Stimulated activated naive B cell treated with anti-CD40 and anti-IgM and Interleukin-4, amounts not matched to agents 10 μg/mL and 1 μg/mL and 100 μg/mL, for 72 hours (primary cell): ENCODE measurements at places on chromosomes 5 and 9.

GRCh38 chr5:3149899-3150298, 398.4 kb upstream of the IRX2 start:
- no peak for DNase-seq

DNA sequence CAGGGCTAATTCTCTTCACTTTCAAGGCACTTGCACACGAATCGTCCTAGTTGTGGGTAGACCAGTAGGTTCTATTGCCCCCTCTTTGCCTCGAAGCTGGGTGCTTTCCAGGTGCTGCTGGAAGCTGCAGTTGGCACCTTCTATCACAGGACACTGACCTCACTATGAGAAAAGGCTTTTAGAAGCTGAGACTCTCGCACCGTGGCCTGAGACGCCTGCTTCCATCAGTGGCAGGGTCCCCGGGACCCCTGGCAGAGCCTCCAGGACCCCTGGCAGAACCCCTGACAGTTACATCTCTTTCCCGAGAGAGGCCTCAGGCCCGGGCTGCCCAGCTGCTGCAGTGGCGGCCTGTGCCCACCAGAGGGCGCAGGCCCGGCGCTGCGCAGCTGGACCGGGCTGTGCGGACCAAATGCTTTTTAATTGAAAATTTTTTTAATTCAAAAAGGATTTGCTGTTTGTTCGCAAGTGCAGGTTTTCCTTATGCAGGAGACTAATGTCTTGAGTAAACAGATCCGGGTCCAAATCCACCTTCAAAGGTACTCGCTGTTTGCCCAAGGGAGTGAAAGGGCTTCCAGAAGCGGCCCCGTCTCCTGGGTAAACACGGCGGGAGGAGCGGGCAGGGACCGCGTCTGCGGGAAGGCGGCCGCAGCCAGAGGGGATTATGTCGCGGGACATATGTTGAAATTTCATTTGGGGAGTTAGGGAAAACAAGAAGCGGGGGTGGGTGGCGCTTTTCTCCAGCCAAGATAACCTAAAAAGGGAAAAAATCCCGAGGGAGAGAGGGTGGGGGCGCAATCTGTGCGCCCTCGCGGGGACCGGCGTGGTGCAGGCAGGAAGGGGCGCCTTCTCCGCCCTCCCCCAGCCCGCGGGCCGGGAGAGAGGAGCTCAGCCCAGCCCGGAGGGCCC, 114.5 kb upstream of the LMX1B start:
- DNase-seq = peak; percentile 20

DNA sequence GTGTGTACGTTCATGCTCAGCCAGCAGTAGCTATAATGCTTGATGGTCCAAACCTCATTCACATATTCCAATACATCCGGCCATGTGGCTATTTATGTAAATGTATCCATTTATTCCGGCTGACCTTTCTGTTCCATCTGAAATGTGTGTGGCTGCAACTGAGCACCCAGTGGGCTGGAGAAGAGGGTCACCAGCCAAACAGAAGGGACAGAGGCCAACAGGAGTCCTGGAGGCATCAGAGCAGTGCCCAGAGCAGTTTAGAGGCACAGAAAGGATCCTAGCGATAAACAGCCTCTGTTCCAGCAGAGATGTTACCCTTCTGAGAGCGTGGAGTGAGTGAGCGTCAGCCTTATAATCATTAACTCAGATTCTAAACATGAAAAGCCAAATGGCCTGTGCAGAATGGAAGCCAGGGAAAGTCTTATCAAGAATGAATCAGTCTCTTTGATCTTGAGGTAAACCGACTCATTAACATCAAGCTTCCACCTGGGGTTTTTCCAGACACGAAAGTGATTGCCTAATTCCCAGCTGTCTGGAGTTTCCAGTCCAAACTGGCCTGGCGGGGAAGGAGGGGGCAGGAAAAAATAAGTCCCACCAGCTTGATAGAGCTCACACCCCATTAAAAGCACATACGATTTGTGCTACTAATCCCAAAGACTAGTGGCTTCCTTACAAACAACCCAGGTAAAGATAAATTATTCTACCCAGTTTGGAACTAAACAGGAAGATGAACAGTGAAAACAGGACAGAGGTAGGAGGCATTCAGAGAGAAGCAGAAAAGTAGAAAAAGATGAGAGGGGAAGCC, 55.7 kb downstream of the SUSD1 start:
- no peak for DNase-seq

- no peak for DNase-seq
Measured at GRCh38 chr5:56099346-56099745, 104.6 kb upstream of the IL6ST start.

DNA sequence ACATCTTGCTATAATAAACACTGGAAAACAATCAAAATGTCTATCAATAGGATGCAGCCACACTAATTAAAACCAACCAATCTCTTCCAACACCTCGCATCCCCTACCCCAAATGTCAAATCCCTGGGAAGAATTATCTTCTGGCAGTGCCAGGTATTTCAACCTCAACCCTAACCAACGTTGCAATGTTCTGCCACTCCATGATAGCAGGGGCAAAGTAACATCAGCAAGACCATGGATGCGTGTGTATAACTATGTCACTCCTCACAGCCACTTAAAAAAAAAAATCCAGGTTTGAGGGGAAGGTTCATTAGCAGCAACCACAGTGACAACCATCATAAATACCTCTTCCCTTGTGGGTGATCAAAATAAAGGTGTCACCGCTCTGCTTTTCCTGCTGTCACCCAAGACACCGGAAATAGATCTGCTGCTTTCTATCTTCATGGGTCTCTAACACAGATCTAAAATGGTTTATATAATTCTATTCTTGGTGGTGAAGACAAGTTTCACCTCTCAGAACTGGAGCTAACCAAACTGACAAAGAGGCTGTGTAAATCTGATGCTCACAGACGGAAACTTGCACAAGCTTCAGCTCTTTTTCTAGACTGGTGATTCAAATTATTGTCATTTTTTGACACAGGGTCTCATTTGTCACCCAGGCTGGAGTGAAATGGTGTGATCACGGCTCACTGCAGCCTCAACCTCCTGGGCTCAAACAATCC, 9.9 kb downstream of the HSPA9 start:
- no peak for DNase-seq

- DNase-seq = no peak
Measured at GRCh38 chr5:174752121-174752520, 27.7 kb downstream of the MSX2 start.

GRCh38 chr5:144798595-144798994, 627.9 kb downstream of the KCTD16 start:
- no peak for DNase-seq

- no peak for DNase-seq
Measured at GRCh38 chr9:75910731-75911130, 20.3 kb downstream of the PCSK5 start.

GRCh38 chr5:98935206-98935605, 6.4 kb upstream of the CHD1 start:
- no peak for DNase-seq

- peak; percentile 68 for DNase-seq
Measured at GRCh38 chr5:99004960-99005359, 76.2 kb upstream of the CHD1 start.

- DNase-seq = peak; percentile 25
Measured at GRCh38 chr9:130707225-130707976, 13.8 kb downstream of the EXOSC2 start.

DNA sequence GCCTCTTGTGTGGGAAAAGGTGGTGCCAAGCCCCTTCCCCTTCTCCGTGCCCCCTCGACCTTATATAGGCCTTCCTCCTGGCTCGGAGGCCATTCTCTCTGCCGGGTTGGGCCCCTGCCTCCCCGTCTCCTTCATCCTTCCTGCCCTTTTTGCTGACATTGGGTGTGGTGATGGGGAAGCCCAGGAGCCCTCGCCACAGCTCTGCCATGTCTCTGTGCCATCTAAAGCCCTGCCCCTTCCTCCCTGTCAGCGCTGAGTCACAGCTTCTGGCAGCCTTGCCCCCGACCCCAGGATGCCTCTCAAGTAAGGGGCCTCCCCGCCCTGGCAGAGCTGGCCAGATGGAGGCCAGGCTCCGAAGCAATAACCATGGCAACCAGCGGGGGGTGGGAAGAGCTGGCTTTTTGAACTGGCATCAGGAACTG, 30.4 kb downstream of the JADE2 start:
- DNase-seq = peak; percentile 87

DNA sequence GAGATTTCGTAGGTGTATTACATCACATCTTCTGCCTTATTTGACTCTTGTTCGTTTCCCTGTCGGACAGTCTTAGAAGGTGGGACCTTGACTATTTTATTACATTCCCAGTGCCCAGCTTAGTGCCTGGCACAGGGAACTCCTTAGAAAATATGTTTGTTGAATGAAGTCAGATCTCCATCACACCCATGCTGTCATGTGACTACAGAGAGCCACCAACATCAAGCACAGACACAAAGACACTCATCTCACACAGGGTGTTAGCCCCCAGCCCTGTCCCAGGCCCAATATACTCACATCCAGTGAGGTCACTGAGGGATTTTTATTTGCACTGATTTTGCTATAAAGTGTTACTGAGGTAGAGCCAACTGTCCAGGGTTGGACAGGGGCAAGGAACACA, 692 bp upstream of the SRA1 start:
- DNase-seq = no peak

- DNase-seq = no peak
Measured at GRCh38 chr5:148541054-148541835, 113.1 kb downstream of the HTR4 start.

DNA sequence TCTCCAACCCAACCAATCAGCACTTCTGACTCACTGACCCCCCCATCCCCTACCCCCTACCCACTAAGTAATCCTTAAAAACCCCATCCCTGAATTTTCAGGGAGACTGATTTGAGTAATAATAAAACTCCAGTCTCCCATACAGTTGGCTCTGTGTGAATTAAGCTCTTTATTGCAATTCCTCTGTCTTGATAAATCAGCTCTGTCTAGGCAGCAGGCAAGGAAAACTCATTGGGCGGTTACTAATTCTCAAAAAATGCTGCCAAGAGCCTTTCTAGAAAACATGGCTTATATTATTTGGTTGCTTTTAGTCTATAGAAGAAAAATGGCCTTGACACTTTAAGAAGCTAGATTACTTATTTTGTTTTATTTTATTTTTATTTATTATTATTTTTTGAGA, 131.7 kb downstream of the SUSD1 start:
- no peak for DNase-seq

- DNase-seq = no peak
Measured at GRCh38 chr5:43251754-43252153, 59.7 kb downstream of the NIM1K start.

- no peak for DNase-seq
Measured at GRCh38 chr5:58357121-58357520, 102.8 kb downstream of the PLK2 start.

GRCh38 chr9:127490535-127491230, 39.4 kb downstream of the LRSAM1 start:
- DNase-seq = no peak

- no peak for DNase-seq
Measured at GRCh38 chr9:75013735-75014134, 14.4 kb downstream of the CARNMT1 start.

DNA sequence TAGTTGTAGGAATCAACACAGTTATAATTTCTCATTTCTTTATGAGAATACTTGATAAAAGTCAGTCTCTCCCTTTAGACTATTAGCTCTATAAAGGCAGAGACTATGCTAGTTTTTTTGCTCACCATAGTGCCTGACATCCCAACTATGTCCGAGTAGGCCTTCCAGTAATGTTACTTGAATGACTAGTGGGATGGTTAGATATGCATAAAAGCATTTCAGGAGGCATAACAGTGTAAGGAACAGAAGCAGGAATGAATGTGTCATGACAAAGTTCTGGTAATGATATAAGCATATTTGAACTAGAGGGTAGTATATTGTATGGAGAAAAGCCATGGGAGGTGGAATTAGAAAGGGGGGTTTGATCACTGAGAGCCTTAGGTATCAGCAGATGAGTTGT, 77.4 kb upstream of the C5orf46 start:
- DNase-seq = no peak

DNA sequence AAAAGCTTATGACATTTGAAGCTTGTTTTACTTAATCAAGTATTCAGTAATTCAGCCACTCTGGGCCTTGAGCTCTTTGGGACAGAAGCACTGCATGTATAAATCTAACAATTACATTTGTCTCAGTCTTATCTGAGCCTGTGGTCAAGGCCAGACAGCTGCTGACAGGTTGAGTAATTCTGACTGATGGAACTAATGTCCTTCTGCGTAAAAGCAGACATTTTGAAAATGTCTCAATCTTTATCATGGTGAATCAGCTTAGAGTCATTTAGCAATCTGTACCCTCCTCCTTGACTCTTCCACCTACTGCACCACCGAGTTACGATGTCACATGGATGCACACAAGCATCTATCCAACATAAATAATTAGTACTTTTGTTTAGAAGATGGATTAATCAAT, 400.0 kb downstream of the ARRDC3 start:
- DNase-seq = no peak

GRCh38 chr5:125484272-125484741, 737.9 kb upstream of the ZNF608 start:
- no peak for DNase-seq

- DNase-seq = no peak
Measured at GRCh38 chr9:120841930-120842684, 615 bp downstream of the PSMD5 start.

DNA sequence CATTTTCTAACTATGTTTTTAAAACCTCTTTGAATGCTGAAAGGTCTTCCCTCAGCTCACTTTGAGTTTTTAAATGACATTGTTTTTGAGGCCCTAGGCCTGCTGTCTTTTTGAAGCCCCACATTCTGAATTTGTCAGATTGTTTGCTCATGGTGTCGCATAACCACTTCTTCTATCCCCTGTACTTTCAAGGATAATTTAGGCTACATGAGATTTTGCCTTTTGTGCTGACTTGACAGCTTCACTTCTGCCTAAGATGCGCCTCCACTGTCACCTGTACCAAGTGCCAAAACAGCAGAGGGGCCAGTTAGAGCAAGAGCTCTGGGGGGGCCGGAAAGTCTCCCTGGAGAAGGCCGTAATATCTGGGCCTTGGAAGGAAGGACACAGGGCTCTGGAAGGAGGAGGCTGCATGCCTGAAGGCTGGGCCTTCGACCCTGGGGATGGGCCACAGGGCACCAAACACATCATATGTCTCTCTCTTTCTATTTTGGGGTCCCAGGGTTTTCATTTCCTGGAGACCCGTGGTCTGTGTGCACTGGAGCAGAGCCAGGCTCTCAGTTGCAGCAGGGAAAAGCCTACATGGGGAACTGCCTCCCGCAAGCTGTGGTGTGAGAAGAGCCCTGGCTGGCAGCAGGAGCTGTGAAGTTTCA, 49.1 kb downstream of the NDST1 start:
- no peak for DNase-seq

DNA sequence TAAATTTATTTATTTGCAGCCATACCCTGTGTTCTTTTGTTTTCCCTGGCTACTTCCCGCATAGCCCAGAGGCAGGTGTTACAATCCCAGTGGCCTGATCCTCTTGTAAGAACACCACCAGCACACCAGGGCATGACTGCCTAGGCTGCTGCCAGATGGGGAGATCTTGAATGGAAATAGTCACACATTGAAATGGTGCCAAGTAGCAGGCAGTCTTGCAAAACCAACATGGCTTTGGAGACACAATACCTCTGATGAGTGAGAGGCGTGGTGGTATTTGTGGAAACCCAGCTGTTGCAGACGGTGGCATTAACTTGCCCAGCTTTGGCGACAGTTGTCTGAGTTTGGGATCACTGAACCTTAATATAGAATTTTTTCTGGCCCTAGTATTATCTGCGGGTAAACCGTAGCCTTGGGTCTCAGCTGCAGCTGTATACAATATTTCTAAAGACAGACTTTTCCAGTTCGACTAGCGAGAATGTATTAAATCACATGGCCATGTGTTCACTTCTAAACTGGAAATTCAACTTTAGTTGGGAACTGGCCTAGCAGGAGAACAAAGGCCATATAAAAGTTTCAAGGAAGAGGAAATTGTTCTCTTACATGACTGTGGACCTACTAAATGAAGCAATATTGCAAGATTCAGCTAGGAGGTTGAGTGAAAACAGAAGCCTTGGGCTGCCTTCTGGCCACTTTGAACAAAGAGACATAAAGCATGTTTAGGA, 277.0 kb downstream of the SMARCA2 start:
- DNase-seq = no peak
